ENCODE measurements at places on chromosomes 2 and 18.

GRCh38 chr18:53018791-53019190 lies 678.8 kb downstream of the DCC start:
- DNase-seq, result no peak
- H3K4me3 ChIP-seq, result no peak overlapping the region
- H3K4me1 ChIP-seq, result no peaks in the 10 kb centered on the region
- no peaks in the 10 kb centered on the region for H3K36me3 ChIP-seq
- no peaks in the 10 kb centered on the region for H3K27me3 ChIP-seq

- peaks cover 13% of the 10 kb centered on the region for H3K36me3 ChIP-seq
- H3K27ac ChIP-seq, result peak overlapping the region; percentile 15
- peaks cover 3% of the 10 kb centered on the region for H3K4me1 ChIP-seq
- H3K4me3 ChIP-seq, result no peak overlapping the region
Measured at GRCh38 chr2:131521961-131522781, 5.5 kb upstream of the CCDC74A start.

- H3K27me3 ChIP-seq, result no peaks in the 10 kb centered on the region
- DNase-seq, result no peak
- H3K4me1 ChIP-seq, result no peaks in the 10 kb centered on the region
- H3K4me3 ChIP-seq, result no peak overlapping the region
Measured at GRCh38 chr2:6052649-6053048, 360.5 kb downstream of the SOX11 start.

GRCh38 chr2:142865924-142866323 lies 11.5 kb upstream of the KYNU start:
- no peak for DNase-seq
- H3K36me3 ChIP-seq, result no peaks in the 10 kb centered on the region
- peaks cover 4% of the 10 kb centered on the region for H3K27me3 ChIP-seq
- no peak overlapping the region for H3K27ac ChIP-seq

DNA sequence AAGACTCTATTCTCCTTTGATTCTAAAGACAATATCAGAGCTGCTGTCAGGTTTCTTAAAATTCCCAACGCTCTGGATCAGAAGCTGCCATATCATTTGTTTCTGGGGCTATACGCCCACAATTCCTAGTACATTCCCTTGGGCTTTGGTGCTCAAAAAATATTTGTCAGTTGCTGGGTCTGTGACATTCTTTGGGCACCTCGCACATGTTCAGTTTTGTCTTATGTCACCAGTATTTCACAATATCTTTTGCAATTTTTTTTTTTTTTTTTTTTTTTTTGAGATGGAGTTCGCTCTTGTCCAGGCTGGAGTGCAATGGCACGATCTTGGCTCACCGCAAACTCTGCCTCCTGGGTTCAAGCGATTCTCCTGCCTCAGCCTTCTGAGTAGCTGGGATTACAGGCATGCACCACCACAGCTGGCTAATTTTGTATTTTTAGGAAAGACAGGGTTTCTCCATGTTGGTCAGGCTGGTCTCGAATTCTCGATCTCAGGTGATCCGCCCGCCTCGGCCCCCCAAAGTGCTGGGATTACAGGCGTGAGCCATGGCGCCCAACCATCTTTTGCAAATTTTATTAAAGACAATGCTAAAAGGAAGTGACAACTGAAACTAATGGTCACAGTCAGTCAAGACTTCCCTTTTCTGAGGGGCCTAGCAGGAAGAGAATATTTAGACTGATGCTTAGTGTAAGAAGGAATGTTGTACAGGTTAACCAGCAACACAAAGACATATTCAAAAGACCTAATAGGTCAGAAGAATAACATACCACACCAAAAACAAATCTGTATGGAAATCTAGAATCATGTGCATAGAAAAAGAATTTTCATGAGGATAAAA lies 6.8 kb downstream of the ZNF397 start:
- no peaks in the 10 kb centered on the region for H3K27me3 ChIP-seq
- H3K27ac ChIP-seq, result no peak overlapping the region
- no peaks in the 10 kb centered on the region for H3K4me1 ChIP-seq

DNA sequence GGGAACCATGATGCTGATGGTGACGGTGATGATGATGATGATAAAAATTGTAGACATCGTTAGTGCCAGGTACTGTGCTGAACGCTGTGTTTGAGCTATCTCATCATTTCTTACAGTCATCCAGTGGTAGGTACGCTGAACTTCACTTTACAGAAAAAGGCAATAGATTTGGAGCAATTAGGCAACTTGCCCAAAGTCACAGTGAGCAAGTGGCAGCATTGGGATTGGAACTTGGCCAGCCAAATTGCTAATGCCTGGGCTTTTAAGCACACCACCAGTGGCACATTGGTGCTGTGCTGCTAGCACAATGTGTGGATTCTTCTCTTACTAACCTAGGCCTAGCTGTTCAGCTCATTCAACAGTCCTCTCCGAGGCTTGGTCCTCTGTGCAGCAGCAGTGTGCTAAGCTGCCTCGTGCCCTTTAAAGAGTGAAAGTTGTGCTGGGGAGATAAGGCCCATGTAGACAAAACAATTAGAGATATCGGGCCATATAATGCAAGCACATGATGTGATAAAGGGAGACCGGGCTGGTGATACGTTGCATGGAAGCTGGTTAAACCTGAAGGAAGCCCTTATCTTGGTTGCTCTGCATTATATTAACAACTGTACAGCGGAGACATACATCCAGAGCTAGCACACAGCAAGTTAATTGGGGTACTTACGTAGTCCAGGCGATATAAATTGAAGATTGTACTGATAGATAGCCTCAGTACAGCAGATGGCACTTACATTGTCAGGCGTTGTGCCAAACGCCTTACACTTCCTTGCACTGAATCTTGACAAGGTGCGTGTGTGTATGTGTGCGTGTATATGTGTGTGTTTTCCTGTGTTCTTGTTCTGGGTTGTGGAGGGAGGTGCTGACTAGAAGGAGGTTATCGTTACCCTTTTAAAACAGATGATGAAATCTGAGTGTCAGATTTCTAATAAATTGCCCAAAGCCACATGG lies 28.4 kb downstream of the HK2 start:
- H3K27ac ChIP-seq, result no peak overlapping the region
- DNase-seq, result no peak
- no peaks in the 10 kb centered on the region for H3K27me3 ChIP-seq
- peaks cover 16% of the 10 kb centered on the region for H3K36me3 ChIP-seq

DNA sequence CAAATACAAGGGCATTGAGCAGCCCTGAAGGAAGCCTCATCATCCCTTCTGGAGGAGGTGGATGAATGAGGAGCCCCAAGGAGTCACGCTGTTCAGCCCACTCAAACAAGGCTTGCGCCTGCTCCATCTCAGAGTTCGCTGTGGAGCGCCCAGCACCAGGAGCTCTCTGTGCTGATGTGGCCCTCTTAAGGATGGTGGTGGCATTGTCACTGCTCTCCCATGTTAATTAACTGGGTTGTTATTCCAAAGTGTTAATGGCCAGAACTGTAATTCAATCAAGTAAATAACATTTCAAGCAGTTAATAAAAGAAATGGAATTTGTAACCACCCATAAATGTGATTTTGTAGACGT lies 726.0 kb upstream of the RAB6C start:
- no peaks in the 10 kb centered on the region for H3K27me3 ChIP-seq
- H3K36me3 ChIP-seq, result no peaks in the 10 kb centered on the region
- no peak overlapping the region for H3K4me3 ChIP-seq
- no peak for DNase-seq

DNA sequence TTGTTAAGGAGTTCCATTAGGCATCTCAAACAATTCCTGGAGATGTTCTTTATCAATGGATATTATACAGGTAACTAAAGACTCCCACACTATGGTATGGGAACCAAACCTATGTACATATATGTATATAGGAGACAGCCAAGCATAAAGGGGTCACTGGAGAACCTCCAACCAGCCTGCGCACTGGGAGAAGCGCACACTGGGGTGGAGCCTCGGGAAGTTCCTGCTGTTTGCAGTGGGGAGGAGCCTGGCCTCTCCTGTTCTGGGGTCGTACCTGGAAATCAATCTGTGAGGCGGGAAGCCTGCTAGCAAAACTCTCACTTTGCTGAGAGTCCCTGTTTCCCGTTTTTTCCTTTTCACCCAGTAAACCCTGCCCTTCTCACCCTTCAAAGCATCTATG lies 83.1 kb upstream of the CREB1 start:
- H3K36me3 ChIP-seq, result no peaks in the 10 kb centered on the region
- no peak overlapping the region for H3K27ac ChIP-seq
- DNase-seq, result no peak

DNA sequence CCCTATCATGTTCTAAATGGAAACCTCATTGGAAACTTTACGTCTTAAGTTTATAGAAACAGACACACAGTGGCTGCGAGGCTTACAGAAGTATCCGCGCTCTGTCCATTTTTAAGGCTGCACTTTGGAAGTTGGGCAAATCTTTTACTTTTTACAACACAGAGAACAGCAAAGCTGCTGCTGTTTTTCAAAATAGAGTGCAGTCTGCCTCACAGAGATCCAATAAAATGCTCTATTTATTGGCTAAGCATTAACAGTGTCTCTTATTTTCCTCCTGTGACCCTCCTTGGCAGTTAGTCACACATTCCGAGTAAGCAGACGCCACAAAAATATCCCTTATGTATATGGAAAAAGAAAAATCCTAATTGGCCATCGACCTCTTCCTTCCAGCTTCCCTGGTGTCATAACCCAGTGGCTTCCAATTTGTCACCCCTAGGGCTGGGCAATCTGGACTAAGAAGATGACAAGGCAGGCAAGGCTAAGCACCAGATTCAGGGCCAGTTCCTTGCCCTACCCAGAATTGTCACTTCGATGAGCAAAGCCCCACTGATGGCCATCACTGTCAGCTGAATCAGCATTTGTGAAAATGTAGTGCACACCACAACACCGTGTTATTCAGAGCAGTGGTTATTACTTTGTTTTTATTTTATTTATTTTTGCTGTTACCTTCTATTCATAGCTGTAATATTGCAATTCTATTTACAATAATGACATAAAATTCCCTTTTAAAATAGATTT lies 47.7 kb upstream of the MEIS1 start:
- no peak overlapping the region for H3K4me3 ChIP-seq
- H3K27me3 ChIP-seq, result no peaks in the 10 kb centered on the region
- no peak overlapping the region for H3K27ac ChIP-seq
- H3K4me1 ChIP-seq, result no peaks in the 10 kb centered on the region
- no peaks in the 10 kb centered on the region for H3K36me3 ChIP-seq

DNA sequence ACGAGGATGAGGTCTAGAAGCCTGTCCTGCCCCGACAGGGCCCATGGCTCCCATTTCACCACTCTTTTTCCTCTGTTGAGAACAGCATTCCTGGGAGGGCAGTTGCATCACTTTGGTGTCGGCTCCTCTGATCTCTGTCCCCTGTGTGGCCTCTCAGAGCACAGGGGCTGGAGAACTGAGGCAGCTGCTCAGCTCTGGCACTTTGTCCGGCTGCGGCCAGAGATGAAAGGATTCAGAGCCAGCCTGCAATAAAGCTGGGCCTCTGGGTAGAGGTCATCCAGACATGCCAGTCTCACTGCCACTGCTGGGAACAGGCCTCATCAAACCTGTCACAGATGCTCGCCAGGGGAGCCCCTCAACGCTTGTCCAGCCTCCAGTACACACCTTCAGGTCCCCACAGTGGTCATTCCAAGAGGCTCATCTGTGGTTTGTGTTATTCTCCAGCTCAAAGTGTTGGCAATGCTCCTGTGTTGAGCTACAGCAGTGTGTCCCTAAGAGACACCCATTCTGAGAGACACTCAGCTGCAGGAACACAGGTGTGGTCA lies 13.1 kb upstream of the ROCK2 start:
- no peak overlapping the region for H3K4me3 ChIP-seq
- DNase-seq, result no peak
- no peaks in the 10 kb centered on the region for H3K36me3 ChIP-seq
- H3K27me3 ChIP-seq, result peaks cover 8% of the 10 kb centered on the region

DNA sequence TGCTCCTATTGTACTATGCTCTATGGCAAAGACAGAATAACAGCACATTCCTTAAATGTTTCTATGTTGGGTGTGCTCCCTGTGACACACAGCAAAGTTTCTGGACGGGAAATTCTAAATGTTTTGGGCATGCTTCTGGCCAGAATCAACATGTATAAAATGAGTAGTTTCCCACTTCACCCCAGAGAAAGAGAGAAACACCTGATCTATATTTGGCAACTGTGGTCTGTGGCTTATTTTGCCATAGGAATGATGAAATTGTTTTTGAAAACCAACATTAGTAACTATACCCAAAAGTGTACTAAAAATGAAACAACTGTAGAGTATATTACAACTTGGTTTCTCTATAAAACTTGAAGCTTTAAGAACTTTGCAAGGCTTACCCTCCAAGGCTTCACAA lies 89.1 kb downstream of the RAD51AP2 start:
- H3K36me3 ChIP-seq, result no peaks in the 10 kb centered on the region
- no peak overlapping the region for H3K27ac ChIP-seq
- H3K4me3 ChIP-seq, result no peak overlapping the region
- DNase-seq, result no peak

DNA sequence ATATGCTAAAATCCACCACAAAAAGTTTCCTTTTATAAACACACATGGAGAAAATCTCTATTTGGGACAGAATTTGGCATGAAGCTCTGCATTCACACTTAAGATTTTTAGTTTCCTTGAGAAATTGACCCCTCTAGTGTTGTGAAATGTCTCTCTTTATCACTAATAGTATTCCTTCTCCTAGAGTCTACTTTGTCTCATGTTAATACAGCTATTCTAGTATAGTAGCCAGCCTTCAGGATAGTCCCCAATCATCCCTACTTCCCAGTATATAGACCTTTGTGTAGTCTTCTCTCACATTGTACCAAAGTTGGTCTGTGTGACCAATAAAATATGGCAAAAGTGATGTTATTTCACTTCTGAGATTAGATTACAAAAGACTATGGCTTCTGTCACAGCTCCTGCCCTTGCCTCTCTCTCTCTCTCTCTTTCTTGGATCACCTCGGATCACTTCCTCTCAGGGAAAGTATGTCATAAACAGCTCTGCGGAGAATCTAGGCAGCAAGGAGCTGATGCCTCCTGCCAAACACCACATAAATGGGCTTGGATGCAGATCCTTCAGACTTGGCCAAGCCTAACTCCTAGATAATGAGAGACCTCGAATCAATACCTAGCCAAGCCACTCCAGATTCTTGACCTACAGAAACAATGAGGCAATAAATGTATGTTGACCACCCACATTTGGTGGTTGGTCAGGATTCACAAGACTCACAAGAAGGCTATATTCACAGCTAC lies 59.7 kb upstream of the NABP1 start:
- H3K36me3 ChIP-seq, result no peaks in the 10 kb centered on the region
- no peaks in the 10 kb centered on the region for H3K27me3 ChIP-seq
- H3K27ac ChIP-seq, result peak overlapping the region; percentile 56
- peaks cover 32% of the 10 kb centered on the region for H3K4me1 ChIP-seq
- H3K4me3 ChIP-seq, result peak overlapping the region; percentile 22
- DNase-seq, result no peak

DNA sequence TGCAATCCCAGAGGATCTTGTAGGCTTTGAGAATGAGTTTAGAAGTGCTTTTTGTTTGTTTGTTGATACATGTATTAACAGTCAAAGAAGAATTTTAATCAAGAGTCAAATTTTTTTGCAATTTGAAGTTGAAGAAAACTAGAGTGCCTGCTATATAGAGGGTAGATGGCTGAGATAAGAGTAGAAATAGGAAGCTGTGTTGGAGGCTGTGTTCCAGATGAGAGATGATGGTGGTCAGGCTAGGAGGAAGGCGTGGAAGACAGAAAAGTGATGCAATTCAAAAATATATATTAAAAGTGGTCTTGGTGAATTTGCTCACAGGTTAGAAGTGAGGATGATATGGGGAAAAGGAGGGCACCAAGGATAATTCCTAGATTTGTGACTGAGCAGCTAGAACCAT lies 978.3 kb downstream of the BCL11A start:
- H3K36me3 ChIP-seq, result no peaks in the 10 kb centered on the region
- H3K4me3 ChIP-seq, result no peak overlapping the region
- no peaks in the 10 kb centered on the region for H3K27me3 ChIP-seq
- no peak overlapping the region for H3K27ac ChIP-seq
- no peak for DNase-seq
